ENCODE measurements at places on chromosomes 16 and 17.
A peak's percentile ranks its signal among the peaks of the same experiment; 100 is the strongest.

- no peak for DNase-seq
Observed at GRCh38 chr17:15662681-15663080, 21.4 kb downstream of the TRIM16 start.

GRCh38 chr16:3879887-3880564, 487 bp downstream of the CREBBP start:
- peak; percentile 74 for DNase-seq

DNA sequence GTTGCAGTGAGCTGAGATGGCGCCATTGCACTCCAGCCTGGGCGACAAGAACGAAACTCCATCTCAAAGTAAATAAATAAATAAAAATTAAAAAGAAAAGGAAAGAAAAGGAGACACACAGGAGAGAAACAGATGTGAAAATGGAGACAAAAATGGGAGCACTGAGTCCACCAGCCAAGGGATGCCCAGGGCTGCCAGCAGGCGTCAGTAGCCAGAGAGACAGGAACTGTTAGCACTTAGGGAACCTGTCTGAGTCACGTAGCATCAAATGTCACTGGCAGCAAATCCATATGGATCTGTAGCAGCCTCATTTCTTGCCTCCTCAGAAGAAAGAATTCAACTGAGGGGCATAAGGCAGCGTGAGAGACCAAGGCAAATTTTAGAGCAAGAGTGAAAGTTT, 79.7 kb downstream of the CYLD start:
- DNase-seq: peak; percentile 8

- no peak for DNase-seq
Observed at GRCh38 chr17:37089956-37090355, 141.2 kb downstream of the AATF start.

- peak; percentile 92 for DNase-seq
Observed at GRCh38 chr17:50564916-50565315, 4.4 kb downstream of the CACNA1G start.

GRCh38 chr17:42560246-42560645, 1.7 kb upstream of the COASY start:
- no peak for DNase-seq

- DNase-seq: peak; percentile 61
Observed at GRCh38 chr17:77096570-77097214, 44.1 kb upstream of the SEC14L1 start.

DNA sequence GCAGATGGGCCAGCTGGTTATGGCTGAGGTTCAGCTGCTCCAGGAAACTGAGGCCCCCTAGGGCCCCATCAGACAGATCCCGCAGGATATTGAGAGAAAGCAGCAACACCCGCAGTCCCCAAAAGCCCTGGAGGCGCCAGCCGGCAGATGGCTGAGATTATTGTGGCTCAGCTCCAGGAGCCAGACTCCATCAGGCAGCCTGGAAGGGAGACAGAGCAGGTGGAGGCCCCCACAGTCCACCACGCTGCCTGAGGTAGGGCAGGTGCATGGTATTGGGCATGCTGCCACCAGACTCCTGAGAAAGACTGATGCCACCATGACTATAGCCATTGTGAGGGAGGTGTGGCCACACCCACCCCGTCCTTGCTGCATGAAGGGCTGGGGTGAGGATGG, 9.5 kb upstream of the TMEM101 start:
- no peak for DNase-seq

DNA sequence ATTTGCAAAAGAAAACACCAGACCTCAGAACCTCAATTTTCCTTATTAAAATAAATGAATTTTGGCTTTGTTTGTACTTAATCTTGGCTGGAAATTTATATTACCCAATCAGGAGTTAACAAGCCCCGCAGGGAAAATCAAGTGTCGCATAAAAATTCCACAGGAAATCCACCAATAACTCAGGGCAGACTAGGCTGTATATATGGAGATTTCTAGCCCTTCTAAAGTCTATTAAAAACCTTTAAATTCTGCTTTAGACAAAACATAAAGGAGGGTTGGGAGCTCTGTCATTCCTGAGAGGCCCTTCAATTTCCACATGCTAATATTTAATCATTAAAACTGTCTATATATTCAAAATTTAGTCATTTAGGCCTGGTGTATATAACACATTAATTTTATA, 434.7 kb downstream of the CDH11 start:
- DNase-seq: no peak

GRCh38 chr17:44389723-44390202, 314 bp upstream of the ITGA2B start:
- no peak for DNase-seq

GRCh38 chr16:80667251-80667560, 126.4 kb downstream of the DYNLRB2 start:
- DNase-seq: no peak

- DNase-seq: no peak
Observed at GRCh38 chr17:16254773-16255400, 37.9 kb downstream of the PIGL start.

- no peak for DNase-seq
Observed at GRCh38 chr16:22844416-22844815, 30.5 kb downstream of the HS3ST2 start.

DNA sequence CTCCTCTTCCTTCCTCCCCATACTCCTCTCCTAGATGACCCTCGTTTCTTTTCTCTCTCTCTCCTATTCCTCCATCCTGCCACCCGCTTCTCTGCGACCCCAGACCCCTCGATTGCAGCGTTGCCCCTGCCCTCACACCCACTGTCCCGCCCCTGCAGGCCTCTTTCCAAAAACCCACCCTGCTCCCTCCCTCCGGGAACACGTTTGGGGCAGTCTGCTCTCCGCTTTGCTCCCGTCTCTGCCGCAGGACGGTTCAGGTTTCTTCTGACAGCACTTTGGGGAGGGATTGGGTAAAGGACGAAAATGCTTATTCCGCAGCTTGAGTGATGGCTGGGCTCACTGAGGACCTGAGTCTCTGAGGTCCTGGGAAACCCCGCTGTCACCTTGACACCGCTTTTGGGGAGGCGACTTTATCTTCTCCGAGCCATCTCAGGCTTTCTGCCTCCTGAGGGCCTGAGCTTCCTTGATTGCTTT, 690 bp downstream of the NDE1 start:
- no peak for DNase-seq

- DNase-seq: no peak
Observed at GRCh38 chr16:17491140-17491662, 20.4 kb upstream of the XYLT1 start.

- peak; percentile 73 for DNase-seq
Observed at GRCh38 chr17:75036643-75037268, 10.0 kb downstream of the ATP5PD start.

GRCh38 chr16:72173997-72174396, 2.0 kb upstream of the PMFBP1 start:
- no peak for DNase-seq

- DNase-seq: peak; percentile 32
Observed at GRCh38 chr16:75495076-75495674, at the start of gene CHST6. Gene CHST6 (minus strand): TSS chr16:75495441. CDS start chr16:75479828, 15,613 bp downstream.

DNA sequence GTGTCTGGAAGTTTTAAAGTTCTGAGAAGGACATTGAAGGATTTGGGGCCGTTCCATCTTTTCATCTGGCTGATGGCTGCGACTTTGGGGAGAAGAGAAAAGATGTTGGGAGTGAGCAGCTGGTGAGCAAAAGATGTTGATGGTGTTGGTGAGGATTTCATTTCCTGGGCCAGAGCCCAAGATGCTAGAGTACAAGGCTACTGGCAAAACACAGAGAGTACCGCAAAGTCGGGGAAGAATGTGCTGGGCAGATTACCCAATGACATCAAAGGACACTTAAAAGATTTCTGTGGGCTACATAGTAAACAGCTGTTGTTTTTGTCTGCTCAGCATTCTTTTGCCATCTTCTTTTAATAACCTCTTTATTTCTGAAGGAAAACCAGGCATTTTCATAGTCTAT, 49.4 kb upstream of the GAS7 start:
- peak; percentile 44 for DNase-seq

DNA sequence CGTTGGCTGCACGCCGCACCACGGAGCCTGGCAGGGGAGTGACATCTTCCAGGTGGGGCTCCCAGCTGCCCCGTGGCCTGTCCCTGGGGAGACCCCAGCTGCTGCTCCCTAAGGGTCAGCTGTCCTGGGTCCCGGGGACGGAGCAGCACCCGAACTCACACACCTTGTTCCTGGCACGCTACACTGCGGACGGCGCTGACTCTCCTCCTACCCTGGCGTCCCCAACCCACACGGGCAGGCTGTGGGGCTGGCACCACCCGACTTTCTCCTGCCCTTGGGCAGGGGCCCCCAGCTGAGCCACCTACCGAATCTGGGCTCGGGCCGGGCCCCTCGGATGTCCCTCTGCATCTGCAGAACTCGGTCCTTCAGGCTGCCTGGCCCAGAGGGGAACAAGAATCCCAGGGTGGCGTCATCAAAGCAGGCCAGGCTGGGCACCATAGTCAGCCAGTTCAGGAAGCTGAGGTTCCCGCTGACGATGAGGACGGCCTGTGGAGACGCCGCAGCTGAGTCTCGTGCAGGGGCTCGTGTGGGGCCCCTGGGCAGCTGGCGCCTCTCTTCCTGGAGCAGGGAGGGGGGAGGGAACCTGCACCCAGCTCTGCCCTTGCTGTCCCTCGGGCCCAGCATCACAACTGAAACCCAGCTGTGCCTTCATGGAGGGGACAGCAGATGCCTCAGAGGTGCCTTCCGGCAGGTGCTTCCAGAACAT, 70.5 kb upstream of the GNG13 start:
- no peak for DNase-seq

DNA sequence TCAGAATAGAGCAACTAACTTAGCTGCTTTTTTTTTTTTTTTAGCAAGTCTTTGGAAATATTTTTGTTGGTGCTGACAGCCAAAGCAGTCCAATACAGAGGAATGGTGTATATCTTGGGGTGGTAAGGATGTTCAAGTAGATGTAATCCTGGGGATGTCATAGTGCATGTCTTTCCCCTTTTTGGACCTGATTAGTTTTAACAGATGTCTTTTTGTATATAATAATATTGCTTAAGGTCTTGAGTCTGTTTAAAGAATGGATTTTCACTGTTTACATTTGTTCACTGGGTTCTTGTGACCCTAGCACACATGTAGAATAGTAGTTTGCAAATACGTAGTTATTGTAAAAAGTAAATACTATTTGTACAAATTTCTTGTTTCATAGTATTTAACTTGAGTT, 7.9 kb downstream of the TAF15 start:
- no peak for DNase-seq

DNA sequence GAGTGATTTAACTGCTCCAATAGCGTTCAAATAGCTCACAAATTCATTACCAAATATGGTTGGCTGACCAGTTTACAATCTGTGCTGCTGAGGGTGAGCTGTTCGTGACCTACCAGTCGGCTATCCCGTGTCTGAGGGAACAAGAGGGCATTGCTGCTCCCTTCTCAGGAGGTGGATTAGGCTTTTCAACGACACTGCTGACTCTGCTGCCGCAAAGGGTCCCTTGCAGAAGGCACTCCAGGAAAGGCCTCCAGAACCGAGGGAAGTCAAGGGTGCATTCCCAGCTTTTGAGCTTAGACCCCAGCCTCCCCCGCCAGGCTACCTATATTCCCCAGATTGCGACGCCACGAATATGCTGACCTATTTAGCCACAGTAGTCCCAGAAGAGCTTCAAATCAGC, 32.3 kb downstream of the GJC1 start:
- DNase-seq: no peak

- no peak for DNase-seq
Observed at GRCh38 chr17:56521414-56522141, 71.9 kb upstream of the NOG start.

DNA sequence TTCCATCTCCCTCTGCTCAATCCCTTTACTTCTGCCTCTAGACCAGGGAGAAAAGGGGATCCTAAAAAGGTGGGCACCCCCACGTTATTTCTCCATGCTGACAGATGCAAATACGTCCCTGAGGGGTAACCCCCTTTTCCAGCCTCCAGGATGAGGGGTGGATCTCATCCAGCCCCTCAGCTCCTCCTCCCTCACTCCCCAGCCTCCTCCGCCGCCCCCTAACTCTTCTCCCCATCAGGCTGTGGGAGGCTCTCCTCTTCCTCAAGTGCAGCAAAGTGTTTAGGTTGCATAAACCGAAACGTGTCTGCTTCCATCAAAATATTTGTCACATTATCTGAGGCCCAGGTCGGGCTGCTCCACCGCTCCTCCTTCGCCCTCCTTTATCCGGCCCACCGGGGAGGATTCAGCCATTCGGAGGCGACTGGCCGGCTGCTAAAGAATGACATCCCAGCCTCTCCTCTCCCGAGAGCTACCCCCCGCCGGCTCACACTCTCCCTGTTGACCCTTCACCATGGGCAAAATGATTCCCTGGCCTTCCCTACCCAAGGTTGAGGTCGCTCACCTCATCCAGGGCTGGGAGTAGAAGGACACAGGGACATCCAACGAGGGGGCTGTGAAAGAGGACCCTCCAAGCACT, 1.2 kb upstream of the C1QL1 start:
- DNase-seq: no peak

All from fibroblast of skin of scalp (primary cell).